Frontal cortex (tissue), 4 donors: ENCODE measurements at places on chromosomes 16 and 17. TPM values are rescaled to one million over a fixed set of nuclear protein-coding genes. Genes with fewer than 3 reads are reported as not detected.

GRCh38 chr16:25134166-25134700, 22.7 kb downstream of the LCMT1 start:
- DNase-seq = no peak

GRCh38 chr16:23959752-23960072, 123.9 kb downstream of the PRKCB start:
- no peak for DNase-seq

GRCh38 chr17:38556239-38556638, 49.5 kb downstream of the SRCIN1 start:
- DNase-seq = no peak

- DNase-seq = no peak
Measured at GRCh38 chr16:53892155-53892554, 188.2 kb downstream of the FTO start.

- no peak for DNase-seq
Measured at GRCh38 chr17:81564778-81565177, 12.6 kb upstream of the FAAP100 start.

GRCh38 chr17:29642171-29642611, 19.5 kb upstream of the CORO6 start:
- DNase-seq = no peak

- no peak for DNase-seq
Measured at GRCh38 chr16:89281829-89282228, 64.3 kb downstream of the ZNF778 start.

DNA sequence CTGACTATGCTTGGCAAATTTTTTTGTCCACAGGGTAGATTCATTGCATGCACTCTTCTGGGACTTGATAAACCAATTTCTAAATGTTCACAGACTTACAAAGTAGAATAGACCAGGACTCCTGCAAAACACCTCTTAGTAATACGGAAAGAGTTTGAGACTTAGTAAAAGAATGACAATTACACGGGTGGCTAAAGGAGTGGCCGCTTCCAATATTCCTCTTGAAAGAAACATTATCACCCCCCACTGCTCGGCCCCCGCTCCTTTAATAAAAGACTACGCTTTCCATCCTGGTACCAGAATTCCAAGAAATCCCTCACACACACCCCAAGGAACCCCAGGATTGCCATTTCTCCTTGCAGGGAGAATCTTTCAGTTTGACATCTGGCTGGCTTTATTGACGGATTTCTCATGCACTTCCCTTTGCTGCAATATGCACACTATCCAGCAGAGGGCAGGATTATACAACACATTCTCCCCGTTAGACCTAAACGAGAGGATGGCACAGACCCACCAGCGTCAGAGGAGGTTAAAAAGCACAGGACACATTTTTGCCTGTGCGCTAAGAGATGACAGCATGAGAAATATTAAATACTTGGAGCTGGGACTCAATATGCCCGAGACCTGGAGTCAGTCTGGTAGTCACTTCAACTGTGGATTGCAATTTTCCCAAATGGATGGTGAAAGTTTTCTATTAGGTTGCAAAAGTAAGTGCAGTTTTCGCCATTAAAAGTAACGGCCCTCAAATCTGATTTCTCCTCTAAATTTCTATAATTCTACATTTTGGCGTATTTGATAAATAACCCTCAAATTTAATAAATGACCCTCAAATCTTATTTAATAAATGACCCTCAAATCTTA, 46.6 kb upstream of the NUDT7 start:
- DNase-seq = peak; percentile 12

DNA sequence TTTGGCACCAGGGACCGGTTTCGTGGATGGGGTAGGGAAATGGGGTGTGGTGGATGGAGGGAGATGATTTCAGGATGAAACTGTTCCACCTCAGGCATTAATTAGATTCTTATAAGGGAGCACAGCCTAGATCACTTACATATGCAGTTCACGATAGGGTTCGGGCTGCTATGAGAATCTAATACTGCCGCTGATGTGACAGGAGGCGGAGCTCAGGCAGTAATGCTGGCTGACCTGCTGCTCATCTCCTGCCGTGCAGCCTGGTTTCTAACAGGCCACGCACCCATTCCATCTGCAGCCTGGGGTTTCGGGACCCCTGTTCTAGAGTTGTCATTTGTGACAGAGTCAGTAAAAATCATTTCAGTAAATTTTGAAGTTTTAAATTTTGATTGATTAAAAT, 99.7 kb downstream of the CHD9 start:
- DNase-seq = no peak

DNA sequence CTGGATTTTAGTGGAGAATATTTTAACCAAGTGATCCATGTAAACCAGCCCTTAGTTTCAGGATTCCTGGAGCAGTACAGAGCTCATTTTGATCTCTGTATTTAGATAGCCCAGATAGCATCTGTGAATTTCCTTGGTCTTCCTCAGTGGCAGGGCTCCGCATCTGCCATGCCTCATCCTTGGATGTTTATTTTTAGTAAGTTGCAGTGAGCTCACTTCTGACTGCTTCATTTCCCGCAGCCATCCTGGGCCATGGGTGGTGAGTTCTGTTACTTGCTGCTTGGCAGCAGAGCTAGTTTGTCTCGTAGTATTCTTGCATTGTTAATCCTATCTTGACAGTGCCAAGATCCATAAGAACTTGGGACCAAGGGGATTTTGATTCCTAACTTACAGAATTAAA, 33.7 kb downstream of the IST1 start:
- DNase-seq = peak; percentile 27

DNA sequence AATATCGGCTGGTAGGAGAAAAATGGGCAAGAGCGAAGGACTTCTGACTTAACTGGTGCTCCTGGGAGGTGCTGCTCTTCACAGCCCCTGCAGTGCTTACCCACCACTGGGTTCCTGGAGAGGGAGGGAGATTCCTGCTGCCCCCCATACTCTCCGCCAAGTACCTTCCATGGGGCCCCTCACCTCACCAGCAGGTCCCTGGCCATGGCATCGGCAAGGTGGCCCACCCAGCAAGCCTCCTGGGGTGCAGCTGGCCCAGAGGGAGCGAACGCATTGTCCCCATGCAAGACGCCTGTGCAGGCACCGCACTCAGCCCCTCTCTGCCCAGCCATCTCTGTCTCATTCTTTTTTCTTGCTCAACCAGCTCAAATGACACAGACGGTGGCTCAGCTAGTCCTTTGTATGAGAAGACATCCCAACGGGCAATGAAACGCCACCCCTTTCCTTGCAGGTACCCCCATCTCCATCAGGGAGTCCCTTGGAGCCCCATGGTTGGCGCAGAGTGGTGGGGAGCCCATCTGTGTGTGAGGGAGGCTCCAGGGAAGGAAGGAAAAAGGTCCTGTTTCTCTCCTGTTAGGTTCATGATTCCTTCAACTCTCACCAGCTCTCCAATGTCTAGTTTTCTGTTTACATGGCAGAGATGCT, 9.6 kb upstream of the ALDH3A1 start:
- DNase-seq = no peak

DNA sequence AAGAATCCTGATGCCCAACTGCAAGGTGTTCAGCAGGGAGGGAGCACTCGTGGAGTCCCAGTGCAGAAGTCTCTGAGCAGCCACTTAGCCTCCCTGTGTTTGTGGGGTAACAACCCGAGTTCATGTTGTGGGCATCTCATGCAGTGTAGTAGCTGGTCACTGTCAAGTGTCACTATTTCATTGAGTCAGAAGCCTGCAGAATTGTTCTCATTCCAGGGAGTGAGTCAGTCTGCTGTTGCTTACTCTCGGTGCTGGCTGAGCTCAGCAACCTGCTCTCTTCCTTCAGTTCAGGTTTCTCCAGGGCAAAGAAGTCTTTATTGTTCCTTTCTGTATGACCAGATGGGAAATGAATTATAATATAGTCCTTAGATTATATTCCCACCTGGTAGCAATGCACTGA, 24.1 kb downstream of the HMOX2 start:
- DNase-seq = no peak

DNA sequence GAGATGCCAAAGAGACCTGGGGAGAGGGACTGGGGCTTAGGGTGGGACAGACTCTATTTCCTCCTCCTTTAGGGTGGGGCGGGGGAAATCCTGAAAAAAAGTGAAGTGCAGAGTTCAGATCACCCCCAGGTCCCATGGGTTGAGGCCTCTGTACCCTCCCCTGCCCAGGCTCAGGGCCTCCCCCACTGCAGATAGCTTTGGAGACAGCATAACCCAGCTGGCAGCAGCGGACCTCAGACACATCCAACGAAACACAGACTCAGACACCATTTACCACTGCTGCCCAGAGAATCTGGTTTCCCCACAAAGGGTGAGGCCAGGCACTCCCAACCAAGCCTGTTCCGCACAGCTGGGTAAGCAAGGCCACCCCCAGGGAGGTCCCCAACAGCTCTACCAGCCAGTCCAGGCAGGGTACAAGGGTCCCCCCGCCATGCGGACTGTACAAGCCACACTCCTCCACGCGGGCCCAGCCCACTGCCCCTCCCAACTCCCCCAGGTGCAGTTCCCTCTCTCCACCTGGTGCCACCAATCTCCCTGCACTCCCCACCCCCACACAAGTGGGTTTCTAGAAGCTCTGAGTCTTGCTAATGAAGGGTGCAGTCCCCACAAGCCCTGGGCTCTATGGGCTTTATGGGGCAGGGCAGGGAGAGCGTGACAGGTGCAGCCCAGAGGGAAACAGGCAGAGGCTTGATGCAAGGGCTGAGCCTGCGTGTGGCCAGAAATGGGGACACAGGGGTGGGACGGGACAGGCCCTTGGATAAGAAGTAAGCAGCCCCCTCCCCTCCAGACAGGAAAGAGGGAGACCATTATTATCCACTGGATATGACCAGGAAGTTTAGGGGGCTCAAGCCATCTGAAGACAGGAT, 8.9 kb downstream of the RHBDF2 start:
- DNase-seq = no peak

DNA sequence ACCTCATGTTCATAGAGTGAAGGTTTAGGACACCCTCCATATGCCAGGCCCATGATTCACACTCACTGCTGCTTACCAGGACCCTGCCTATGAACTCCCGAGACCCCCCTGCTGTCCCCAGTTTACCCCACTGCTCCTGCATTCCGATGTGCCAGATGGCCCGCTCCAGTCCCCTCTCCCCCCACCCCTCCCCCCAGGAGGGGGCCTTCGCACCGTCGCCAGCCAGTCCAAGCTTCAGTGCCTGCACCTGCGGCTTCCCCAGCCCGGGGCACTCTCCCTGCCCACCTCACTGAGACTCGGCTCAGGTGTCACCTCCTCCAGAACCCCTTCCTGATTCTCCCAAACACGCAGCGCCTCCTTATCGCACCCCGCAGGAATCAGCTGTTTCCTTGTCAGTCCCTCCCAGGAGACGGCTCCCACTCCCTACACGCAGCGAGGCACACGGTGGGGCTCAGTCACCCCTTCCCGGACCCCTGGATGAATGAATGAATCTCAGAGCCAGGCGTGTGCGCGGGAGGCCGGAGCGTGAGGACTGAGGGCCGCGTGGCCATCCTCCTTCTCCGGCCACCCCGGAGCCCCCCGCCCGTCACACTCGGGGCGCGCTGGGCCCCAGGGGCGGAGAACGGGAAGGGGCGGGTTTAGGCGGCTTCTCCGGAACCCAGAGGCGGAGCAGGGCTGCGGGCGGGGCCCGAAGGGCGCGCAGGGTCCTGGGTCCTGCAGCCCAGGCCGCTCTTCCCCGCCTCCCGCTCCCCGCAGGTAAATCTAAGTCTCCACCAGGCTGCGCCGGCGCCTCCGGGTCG, 1.6 kb downstream of the MYO1C start:
- DNase-seq = peak; percentile 71

GRCh38 chr17:60501589-60501988, 24.5 kb downstream of the APPBP2 start:
- no peak for DNase-seq

- DNase-seq = no peak
Measured at GRCh38 chr17:12421077-12421476, 244.6 kb upstream of the MYOCD start.

GRCh38 chr17:82231312-82231561, 2.4 kb downstream of the SLC16A3 start:
- no peak for DNase-seq

GRCh38 chr17:81095383-81095762, 60.4 kb downstream of the BAIAP2 start:
- DNase-seq = no peak

DNA sequence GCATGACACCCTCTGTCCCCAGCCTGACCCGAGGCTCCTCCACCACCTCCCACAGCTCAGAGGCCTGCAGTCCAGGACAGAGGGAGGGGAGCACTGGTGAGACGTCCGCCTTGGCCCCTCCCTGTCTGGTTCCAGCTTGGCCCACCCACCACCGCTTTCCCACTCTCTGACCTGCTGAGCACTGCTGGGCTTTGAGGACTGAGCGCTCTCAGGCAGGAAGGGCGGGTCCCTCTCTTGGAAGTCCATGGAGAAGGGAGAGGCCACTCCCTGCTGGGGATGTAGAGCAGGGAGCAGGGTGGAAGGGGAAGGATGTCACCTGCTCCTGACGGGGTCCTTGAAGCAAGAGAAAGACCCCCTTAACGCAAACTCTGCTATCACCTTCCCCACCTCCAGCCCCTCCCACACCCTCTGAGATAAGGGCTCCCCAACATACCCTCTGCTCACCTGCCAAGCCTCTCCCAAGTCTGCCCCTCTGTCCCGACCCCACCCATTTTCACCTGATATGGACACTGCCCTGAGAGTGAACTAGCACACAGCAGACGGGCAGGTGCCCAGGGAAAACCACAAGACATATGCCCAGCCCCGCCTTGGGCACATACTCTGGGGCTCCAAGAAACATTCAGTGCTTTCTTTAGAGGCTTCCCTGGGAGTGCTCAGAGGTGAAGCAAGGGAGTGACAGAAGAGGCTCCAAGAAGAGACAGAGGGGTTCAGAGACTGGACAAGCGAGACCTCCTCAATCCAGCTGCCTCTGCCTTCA, 1.4 kb downstream of the OSBPL7 start:
- no peak for DNase-seq

EPX gene
- total RNA-seq = not detected

CLEC19A gene
- under 0.01 TPM for total RNA-seq

EVI2B gene
- not detected for total RNA-seq

SOST gene
- total RNA-seq = not detected

APOH gene
- not detected for total RNA-seq

CD79B gene
- total RNA-seq = under 0.01 TPM

WIPF2 gene
- 5.3 TPM for total RNA-seq

NDUFAB1 gene
- 108 TPM for total RNA-seq

TAC4 gene
- total RNA-seq = not detected
